NCI-H187 (cell line): ENCODE measurements at places on chromosomes 5 and 9.
A peak's percentile ranks its signal among the peaks of the same experiment; 100 is the strongest.

DNA sequence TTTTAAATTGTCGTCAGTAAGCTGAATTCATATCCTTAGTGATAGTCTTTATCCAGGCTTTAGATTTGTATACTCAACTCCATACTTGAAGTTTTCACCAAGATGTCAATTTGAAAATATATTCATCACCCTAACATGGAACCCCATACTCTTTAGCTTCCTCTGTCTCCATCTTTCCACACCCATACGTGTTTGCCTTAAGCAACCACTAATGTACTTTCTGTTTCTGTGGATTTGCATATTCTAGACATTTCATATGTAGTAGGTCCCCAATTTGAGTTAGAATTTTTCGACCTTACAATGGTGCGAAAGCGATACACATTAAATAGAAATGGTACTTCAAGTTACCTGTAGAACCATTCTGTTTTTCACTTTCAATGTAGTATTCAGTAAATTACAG, 65.2 kb downstream of the NSD1 start:
- DNase-seq, result no peak

GRCh38 chr5:115530426-115530825, 14.1 kb downstream of the FEM1C start:
- DNase-seq, result no peak

- DNase-seq, result peak; percentile 22
Measured at GRCh38 chr9:34328500-34328986, 525 bp downstream of the KIF24 start.

- DNase-seq, result no peak
Measured at GRCh38 chr9:77648234-77649108, at the start of gene GNA14. GNA14 (minus strand) TSS chr9:77648322; CDS start chr9:77647793, 529 bp downstream.

- no peak for DNase-seq
Measured at GRCh38 chr9:116212986-116213692, 59.5 kb downstream of the PAPPA start.

GRCh38 chr9:38689678-38690077, 30.3 kb downstream of the FAM240B start:
- no peak for DNase-seq

- no peak for DNase-seq
Measured at GRCh38 chr5:144697847-144698262, 527.2 kb downstream of the KCTD16 start.

DNA sequence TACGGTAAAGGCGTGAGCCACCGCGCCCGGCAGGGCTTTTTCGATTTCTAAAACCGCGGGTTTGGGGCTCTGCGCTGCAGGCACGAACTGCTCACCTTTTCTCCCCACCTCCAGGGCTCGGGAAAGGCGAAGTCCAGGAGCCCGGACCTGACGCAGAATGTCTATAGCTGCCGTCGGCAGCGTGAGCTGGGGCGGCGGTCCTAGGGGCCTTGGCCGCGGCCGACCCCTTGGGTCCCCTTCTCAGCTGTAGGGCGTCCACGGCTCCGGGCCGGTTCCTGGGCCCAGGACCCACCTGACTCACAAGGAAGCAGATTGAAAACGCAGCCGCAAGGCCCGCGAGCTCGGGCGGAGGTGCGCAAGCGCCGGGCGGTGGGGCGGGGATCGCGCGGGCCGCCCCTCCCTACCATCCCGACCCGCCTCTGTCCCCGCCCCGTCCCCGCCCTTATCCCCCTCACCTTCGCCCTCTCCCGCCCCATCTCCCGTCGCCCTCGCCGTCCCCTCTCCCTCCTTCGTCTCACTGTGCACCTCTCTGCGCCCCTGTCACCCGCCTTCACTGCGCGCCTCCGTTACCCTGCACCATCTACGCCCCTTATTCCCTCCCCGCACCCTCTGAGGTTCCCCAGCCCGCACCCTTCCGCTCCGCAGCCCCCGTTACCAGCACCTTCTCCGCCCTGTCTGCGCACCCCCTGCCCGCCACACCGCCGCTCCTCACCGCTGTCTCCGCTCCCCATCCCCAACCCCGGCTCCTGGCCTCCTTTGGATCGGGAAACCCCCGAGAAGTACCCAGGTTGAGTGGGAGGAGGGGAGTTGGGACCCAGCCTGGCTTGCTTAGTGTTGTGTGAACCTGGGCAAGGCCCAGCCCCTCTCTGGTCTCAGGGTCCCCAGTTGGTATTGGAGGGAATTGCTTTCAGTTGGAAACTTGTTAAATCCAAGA, at the start of gene HDHD3:
Gene HDHD3, minus strand, starts transcription at position 353 of the 934 bp plus-strand sequence. CDS start 2,632 bp downstream, outside the sequence.
- DNase-seq, result peak; percentile 18

DNA sequence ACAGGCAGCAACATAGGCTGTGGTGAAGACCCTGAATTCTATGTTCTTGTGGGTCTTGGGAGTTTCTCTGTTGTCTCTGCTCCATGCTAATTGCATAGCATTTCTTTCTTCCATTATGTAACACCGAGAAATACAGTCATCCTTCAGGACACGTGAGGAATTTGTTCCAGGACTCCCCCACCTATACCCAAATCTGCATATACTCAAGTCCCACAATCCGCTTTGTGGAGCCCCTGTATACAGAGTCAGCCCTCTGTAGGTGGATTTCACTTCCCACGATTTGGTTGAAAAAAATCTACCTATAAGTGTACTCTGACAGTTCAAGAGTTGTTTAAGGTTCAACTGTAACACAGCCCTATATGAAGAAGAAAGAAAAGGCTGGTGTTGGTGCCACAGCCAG, 22.1 kb downstream of the ANKRD33B start:
- DNase-seq, result no peak

DNA sequence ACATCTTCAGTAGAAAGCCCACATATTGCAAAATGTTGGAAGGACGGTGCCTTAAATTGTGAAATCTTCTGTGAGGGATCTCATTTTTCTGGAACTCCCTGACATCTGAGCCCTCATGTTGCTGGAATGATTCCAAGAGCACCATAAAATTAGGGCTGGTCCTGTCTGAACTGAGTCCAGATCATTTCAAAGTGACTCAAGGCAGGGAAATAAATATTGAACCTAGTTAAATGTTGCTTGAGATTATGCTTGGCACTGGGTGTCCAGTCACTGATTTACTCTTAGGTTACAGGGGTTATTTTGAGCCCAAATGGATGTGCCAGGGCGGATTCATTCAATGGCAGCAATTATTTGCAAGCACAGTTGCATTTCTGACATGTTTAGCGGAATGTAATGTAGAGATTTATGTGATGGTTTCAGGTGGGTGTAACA, 437.0 kb downstream of the PIK3R1 start:
- DNase-seq, result no peak

GRCh38 chr5:52277101-52277500, 510.6 kb upstream of the ITGA1 start:
- no peak for DNase-seq

- DNase-seq, result no peak
Measured at GRCh38 chr5:151958111-151958510, 33.5 kb upstream of the GLRA1 start.

GRCh38 chr9:135224921-135225541, 137.6 kb downstream of the OLFM1 start:
- no peak for DNase-seq
